Activated CD4-positive, alpha-beta T cell treated with anti-CD3 and anti-CD28 coated beads, Interleukin-2, amount 50 U/mL, for 4 hours (primary cell): ENCODE measurements at places on chromosomes 12 and 14.
A peak's percentile ranks its signal among the peaks of the same experiment; 100 is the strongest.

- no peak for DNase-seq
These were observed 144.5 kb upstream of the PLEKHG7 start for GRCh38 chr12:92558215-92558773.

DNA sequence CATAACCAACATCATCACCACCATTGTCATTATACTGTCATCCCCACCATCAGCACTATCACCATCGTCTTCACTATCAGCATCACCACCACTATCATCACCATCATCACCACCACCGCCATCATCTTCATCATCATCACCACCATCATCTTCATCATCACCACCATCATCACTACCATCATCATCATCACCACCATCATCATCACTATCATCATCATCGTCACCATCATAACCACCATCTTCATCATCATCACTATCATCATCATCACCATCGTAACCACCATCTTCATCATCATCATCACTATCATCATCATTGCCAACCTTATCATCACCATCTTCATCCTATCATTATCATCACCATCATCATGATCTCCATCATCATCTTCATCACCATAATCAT is 39.0 kb downstream of the SVOP start:
- DNase-seq = no peak

DNA sequence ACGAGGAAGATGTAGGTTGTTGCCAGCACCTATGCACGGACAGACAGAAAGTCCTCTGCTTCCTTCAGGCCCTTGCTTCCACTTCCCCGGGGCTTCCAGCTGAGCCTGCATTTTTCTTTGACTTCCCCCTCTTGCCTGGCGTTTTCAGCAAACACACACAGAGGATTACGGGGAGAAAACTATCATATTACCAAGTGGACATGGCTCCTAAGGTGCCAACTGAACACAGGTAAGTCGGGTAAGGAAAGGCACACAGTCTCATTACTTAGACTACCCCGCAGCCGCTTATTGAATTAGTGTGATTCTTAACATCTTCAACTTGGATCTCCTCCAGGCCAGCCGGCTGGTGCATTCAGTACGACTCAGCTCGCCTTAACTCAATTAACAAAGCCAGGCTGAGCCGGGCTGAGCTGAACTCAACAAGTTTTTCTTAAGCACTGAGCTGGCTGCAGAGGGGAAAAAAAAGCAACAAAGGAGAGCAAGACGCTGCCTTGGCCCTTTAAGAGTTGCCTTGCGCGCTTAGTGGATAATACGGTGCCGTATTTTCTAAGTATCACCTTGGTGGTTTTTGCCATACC is 19.2 kb upstream of the MAP1LC3B2 start:
- no peak for DNase-seq

GRCh38 chr12:50732591-50732990 is 31.3 kb upstream of the ATF1 start:
- DNase-seq = no peak

GRCh38 chr14:51318813-51319597 is 79.0 kb downstream of the TMX1 start:
- DNase-seq = no peak

DNA sequence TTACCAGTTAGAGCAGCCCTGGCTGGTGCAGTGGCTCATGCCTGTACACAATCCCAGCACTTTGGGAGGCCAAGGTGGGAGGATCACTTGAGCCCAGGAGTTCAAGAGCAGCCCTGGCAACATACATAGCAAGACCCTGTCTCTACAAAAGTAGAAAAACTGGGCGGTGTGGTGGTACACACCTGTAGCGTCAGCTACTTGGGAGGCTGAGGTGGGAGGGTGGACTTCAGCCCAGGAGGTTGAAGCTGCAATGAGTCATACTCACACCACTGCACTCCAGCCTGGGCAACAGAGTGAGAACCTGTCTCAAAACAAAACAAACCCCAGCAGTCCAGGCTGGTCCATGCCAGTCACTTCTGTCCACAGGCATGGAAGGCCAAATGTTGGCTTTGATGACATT is 7.4 kb downstream of the COX14 start:
- DNase-seq = no peak

DNA sequence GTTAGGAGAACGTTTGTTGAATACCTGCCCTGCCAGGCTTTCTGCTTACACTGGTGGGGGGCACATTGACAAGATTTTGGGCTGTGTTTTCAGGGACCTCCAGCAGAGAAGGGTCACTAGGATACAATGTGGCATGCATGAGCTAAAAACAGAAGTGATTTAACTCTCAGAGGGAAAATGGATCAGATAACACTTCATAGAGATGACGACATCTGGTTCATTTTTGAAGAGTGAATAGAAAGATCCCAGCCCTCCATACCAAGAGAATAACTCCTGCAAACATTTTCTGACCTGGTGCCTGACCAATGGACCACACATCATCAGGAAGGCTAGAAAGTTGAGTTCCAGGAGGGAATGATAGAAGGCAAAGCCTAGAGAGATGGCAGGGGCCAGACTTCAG is 33.7 kb downstream of the CKB start:
- DNase-seq = no peak

- no peak for DNase-seq
These were observed 62.3 kb downstream of the NIN start for GRCh38 chr14:50768680-50769079.

DNA sequence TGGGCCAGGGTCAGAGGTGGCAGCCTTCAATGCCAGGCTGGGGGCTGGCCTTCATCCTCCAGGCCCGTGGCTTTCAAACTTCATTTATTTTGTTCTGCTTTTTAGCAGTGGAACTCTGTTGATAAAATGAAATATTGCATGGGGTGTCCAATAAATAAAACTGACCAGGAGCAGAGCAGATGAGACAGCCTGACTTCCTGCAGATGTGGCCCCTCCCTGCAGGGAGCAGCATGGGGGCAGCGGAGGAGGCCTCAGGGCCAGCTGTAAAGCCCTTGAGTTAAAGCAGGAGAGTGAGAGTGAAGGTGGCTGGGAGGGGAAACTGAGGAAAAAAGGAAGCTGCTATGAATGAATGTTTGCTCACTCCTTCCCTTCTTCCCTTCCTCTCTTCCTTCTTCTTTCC is 120.3 kb downstream of the RPAP3 start:
- DNase-seq = no peak

DNA sequence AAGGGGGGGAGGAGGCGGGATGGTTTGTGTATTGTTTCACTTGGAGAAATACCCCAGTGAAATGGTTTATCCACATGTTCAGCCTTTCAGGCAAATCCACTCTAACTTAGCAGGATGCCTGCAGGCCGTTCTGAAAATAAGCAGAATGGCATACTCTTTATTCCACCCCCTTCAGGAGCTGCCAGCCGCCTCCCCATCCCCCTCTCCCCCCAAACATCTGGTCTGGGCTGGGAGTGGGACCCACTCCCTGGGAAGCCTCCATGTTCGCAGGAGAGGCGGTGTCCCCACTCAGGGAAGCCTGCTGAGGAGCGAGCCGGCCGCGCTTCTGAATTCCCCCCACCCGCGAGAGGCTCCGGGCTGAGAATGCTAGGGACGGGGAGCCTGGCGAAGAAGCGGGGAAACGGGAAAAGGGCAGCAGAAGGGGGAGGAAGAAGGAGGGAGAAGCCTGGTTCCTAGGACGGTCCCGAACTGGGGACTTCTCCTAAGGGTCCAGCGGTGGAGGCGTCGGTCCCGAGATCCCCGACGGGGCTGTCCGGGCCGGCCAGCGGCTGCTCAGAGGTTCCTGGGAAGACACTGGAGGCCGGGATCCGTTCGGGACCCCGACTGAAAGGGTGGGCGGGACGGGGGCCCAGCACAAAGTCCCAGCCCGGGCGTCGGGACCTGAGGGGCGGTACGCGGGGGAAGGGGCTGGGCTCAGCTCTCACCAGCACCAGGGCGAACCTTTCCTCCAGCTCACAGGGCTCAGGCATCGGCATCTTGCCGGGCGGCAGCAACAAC is 666 bp downstream of the FMNL3 start:
- DNase-seq = peak; percentile 4

DNA sequence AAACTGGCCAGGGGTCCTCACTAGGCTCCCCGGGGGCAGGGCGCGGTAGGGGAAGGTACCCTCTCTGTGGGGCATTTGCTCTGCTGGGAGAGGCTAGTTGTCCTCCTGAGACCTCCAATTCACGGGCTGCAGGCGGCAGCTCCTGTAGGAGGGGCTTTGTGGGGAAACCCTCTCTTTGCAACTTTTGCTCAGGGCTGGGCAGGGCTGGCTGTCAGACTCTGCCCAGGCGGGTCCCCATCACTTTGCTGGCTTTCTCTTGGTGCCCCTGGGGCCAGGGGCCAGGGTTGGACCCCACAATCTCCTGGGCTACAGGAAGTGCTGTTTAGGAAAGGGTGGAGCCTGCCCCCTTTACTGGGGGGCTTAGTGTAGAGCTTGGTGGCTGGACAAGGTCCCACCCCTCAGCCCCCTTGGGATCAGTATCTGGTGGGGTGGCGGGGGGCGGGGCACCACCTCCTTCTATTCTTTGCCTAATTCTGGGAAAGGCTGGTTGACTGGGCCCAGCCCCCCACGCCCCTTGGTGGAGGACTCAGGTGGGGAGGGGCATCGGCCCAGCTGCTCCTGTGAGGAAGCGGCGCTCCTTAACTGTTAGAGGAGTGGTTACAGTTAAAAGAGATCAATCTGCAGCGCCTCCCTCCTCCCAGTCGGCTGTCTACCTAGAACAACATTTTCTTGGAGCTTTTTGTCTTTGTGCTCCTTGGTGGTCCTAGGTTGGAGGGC is 918.7 kb downstream of the AACS start:
- DNase-seq = no peak

GRCh38 chr12:116864371-116865160 is 16.7 kb downstream of the HRK start:
- no peak for DNase-seq

DNA sequence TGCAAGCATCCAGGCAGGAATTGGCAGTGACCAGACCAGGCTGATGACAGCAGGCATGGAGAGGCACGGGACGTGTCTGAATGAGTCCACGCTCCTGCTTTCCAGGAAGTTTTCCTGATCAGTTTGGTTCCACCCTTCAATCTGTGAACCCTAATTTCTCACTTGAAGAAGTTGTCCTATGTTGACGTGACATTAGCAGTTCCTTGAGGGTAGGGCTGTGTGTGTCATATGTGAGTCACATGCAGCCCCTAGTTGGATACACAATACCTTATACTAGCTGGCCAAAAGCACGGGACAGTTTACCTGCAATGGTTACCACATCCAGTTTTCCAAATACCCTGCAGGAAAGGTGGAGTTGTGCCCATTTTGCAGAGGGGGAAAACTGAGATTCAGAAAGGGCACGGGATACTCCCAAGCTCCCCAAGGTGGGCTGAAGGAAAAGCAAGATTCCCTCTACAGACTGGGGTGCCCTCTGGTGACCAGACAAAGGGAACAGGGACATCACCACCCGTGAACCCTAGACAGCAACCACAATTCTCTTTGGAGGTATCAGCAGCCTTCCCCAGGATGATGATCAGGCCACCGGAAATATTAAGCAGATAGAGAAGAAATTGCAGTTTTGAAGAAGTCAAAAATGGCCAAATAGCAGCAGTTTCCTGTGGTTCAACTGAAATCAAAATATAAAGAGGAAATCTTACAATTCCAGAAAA is 194.5 kb downstream of the PHETA1 start:
- DNase-seq = no peak

DNA sequence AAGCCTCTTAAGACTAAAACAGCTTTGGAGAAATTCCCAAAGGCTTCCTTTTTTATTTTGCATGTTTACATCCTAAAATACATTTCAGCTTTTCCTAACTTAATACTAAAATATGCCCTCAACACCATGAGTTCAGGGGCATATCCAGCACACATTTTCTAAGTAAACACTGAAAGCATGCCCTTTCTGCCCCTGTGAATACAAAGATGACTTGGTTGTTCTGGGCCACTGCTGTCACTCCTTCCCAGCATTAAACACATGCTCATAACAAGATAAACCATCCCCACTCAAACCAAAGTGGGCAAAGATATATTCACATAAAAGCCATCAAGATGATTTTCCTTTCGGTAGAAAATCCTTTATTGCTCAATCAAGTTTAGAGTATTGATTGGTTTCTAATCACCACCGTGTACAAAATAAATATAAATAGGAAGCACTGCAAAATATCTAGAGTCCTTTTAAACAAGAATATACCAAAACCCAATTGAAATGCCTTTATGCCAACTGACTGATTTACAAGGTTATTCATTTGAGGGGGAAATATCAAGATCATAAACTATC is 1.9 kb downstream of the CCNB1IP1 start:
- no peak for DNase-seq

DNA sequence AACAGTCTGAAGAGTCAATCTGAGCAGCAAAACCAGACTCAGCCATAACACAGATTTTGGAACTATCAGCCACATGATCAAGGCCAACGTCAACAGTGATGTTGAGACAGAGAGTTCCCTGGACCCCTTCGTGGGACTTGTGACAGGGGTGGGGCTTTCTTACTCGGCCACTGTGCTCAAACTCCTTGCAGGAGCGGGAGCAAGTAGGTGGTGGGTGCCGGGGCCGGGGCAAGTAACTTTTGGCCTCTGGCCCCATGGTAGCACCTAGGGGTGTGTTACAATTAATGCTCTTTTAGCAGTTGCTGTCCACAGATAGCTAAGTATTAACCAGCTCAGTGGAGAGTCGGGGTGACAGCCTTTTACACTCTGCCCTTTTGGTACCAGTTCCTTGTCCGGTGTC is 384.4 kb downstream of the NUAK1 start:
- no peak for DNase-seq

DNA sequence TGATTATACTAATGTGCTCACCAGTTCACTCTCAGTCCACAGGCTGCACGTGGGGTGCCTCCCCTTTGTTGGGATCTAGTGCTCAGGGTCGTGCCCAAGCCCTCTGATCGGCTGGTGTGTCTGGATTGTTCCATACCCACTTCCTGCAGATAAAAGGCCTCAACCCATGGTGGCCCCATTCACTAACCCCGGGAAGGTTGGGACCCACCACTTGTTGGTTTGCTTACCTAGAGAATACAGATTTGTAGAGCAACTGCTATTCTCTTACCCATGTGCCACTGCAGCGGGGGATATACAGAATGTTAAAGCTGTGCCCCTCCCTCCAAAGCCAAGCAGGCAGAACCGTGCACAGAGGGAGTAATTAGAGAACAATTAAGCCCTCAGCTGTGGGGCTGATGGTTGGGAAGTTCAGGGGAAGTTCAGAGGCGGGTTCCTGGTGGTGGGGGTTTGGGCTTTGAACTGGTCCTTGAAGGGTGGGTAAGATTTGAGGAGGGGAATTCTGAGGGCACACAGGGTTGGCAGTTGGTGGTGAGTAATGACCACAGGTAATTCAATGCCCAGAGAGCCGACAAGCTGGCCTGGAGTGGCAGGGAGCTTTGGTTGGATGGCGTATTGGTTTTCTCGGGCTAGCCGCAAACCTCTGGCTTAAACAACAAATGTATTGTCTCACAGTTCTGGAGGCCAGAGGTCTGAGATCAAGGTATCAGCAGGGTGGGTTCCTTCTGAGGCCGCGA is 68.8 kb downstream of the ADCK1 start:
- DNase-seq = no peak

DNA sequence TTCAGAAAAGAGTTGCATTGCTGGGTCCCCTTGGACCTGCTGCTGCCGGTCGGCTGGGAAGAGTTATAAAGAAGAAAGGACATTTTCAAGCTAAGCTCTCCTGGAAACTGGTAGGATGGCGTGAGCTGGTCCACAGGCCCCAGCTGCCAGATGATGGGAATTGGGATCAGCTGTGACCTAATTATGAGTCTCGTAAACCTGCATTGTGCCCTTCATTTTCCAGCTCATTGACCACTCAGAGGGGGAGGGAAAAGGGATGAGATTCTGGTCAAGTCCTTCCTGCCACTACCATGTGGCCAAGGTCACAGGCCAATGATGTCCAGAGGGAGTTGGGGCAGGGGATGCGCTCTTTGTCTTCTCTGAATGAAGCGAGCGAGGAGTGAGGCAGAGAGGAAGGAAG is 320.9 kb downstream of the NRXN3 start:
- DNase-seq = no peak
